H54 (cell line): ENCODE measurements at places on chromosomes 12 and 14.

GRCh38 chr14:68182492-68182891 is 362.9 kb downstream of the RAD51B start:
- no peak for DNase-seq

- no peak for DNase-seq
These were observed 391.4 kb upstream of the SYT1 start for GRCh38 chr12:78473136-78473535.

DNA sequence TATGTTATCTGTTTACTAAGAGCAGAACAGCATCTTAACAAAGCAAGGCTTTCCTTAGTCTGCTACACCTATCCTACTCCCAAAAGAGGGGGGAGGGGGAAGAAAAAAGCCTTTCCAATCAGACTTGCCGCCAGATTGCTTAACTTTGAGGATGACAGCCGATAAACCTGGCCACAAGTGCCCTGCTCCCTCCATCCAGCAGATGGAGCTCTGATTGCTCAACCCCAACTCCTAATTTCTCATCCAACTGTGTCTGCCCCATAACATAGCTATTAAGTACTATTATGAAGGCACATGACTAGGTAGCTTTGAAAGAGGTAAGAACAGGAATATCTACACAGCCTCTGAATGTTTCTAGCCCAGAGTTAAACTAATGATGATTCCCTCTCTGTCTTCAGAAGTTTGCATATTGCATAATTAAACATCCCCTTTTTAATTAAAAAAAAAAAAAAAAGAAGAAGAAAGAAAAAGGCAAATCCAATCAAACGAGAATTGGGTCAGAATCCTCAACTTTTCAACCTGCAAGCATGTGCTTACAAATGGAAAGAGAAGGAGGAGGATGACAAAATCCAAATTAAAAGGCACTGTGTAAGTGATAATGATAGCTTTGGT is 247.4 kb downstream of the GALC start:
- DNase-seq = no peak

- DNase-seq = peak; percentile 45
These were observed 10.4 kb upstream of the DCD start for GRCh38 chr12:54658306-54659264.
